ENCODE measurements at places on chromosomes 4 and X.

GRCh38 chr4:177492022-177492421, 49.8 kb upstream of the AGA start:
- no peak for DNase-seq

- no peak for DNase-seq
These were observed 544.8 kb upstream of the DIPK2B start for GRCh38 chrX:45745479-45745878.

- no peak for DNase-seq
These were observed 2.0 kb downstream of the MID1IP1 start for GRCh38 chrX:38803243-38803587.

GRCh38 chr4:34732176-34732950, 1512.0 kb downstream of the ARAP2 start:
- no peak for DNase-seq

GRCh38 chr4:6417516-6418050, 54.8 kb downstream of the PPP2R2C start:
- no peak for DNase-seq

DNA sequence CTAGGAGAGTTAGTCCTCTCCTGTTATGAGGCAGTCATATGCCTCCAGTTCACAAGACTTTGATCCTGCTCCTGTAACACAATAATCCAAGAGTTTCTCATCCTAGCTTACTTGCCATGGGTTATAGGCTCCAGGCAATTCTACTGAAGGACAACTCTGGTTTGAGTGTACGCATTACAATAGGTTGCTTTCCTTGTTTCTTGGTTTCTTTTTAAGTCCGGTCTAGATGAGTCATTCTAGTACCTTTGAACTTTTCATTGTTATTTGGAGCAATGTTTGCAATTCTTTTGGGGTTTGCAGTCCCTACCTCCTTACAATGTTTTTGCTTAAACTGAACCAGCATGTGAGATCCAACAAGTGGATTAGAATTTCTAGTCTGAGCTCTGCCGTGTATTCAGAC, 109.1 kb downstream of the ANAPC4 start:
- peak; percentile 76 for DNase-seq

DNA sequence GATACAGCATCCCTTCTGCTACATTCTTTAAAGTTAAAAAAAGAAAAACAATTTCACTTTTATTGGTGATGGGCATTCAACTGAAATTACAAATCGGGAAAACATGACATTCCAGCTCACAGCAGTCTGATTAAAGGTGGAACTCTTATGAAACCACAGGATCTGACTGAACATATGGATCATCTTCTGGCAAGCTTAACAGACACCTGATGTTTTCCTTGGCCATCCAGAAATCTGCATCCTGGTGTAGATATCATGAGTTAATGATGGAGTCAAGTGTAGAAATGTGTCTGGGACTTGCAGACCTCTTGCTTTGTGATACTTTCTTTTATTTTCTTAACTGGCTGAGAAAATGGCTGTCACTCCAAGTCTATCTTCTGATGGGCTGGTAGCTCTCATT, 167.9 kb downstream of the CBR4 start:
- DNase-seq, result no peak

DNA sequence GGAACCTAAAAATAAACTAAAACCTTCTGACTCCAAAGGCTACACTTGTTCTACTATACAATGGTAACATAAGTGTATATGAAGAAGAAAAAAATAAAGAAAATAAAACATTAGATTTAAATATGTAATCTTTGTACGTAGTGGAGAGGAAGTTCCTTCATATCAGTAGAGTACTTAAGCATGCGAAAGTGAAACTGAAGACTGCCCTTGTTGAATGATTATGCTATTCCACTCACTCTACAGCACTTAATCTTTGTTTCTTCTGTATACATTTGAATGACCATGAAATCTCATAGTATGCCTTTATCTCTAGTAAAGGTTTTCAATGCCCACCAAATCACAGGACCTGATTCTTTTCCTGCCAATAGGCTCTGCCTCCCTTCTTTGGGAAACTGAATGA, 78.9 kb downstream of the NDST3 start:
- no peak for DNase-seq

DNA sequence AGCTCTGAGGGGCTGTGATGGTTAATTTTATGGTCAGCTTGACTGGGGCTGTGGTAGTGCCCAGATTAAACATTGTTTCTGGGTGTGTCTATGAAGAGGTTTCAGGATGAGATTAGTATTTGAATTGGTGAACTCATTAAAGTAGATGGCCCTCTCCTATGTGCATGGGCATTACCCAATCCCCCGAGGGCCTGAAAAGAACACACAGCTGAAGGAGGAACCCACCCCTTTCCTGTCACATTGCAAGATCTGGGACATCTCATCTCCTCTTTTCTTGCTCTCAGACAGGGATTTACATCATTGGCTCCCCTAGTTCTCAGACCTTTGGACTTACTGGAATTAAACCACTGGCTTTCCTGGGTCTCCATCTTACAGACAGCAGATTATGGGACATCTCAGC, 29.4 kb upstream of the NDP start:
- no peak for DNase-seq

- no peak for DNase-seq
These were observed 69.6 kb downstream of the KIT start for GRCh38 chr4:54727346-54727745.

GRCh38 chr4:156705311-156705710, 266.3 kb downstream of the PDGFC start:
- DNase-seq, result peak; percentile 4
